T1000 (cell line): ENCODE measurements at places on chromosomes 3 and 15.

DNA sequence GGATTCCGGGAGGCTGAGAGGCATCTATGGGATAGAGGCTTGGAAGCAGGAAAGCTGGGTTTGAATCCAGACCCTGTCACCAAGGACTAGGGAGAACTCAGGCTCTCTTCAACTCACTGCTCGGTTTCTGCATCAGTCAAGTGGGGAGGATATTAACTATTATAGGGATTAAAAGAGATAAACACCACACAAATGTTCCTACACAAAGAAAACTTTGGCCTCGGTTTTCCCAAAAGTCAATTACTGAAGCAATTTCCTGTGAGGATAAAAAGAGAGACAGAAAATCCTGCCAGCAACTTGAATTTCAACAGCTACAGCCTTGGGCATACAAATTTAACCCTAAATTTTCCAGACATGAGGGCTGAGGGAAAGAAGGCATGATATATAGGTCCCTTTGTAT lies 36.0 kb downstream of the ITGB5 start:
- no peak for DNase-seq

GRCh38 chr3:37899101-37899707 lies 37.5 kb downstream of the CTDSPL start:
- no peak for DNase-seq

GRCh38 chr3:39531665-39532064 lies 64.2 kb downstream of the MOBP start:
- DNase-seq: no peak

DNA sequence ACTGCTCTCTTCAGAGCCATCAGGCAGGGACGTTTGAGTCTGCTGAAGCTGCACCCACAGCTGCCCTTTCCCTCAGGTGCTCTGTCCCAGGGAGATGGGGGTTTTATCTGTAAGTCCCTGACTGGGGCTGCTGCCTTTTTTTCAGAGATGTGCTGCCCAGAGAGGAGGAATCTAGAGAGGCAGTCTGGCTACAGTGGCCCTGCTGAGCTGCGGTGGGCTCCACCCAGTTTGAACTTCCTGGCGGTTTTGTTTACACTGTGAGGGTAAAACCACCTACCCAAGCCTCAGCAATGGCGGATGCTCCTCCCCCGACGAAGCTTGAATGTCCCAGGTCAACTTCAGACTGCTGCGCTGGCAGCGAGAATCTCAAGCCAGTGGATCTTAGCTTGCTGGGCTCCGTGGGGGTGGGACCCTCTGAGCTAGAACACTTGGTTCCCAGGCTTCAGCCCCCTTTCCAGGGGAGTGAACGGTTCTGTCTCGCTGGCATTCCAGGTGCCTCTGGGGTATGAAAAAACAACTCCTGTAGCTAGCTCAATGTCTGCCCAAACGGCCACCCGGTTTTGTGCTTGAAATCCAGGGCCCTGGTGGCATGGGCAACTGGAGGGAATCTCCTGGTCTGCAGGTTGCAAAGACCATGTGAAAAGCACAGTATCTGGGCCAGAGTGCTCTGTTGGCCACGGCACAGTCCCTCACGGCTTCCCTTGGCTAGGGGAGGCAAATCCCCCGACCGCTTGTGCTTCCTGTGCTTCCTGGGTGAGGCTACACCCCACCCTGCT lies 21.1 kb upstream of the ST6GAL1 start:
- no peak for DNase-seq

DNA sequence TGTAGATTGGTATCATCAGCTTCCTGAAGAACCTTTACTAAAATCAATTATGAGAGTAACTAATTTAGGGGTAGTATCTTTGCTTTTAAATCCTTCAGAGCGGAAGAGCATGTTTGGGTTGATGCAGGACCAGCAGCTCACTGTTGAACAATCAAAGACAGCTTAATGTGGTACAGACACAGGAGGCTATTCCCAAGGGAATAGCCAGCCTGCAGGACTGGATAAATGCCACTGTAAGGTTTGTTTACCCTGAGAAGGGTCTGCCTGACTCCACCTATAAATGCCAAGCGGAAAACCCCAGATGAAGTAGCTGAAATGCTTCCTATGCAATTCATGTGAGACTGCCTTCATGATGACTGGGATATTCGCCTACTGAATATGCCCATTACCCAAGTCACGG lies 16.0 kb upstream of the STAC start:
- no peak for DNase-seq

DNA sequence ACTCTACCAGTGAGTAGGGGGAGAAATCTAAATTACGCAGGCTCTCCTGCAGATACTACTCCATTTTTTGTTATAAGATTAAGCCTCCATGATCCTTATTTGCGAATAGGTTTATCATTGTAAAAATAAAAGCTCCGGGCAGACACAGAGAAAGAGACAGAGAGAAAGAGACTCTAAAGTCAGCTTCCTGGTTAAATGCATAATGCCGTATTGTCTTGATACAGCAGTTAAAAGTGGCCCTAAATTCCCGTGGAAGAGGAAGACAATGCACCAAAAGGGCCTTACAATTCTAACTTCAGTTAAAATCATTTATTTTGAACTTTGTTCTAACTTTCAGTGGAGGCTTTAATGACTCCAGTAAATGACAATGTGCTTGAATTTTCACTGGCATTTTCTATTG lies 98.3 kb downstream of the SLC9A9 start:
- no peak for DNase-seq

- DNase-seq: no peak
These were observed 744.7 kb downstream of the EPHA3 start for GRCh38 chr3:89851974-89852621.

DNA sequence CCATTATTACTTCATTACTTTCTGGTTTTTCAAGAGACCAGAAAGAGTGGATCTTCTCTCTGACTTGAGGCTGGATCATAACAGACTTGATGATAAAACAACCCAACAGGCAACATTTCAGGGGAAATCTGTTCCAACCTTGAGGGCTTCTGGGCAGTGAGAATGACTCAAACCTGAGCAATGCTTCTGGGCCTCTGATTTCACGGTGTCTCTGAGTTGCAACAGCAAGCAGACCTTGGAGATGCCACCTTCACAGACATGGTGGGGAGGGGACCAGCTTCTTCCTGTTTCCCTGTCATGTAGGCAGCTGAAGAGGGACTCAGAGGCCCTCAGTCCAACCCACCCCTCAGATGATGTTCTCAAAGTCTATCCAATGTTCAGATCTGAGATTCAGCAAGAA lies 104.0 kb downstream of the ABHD5 start:
- DNase-seq: no peak

DNA sequence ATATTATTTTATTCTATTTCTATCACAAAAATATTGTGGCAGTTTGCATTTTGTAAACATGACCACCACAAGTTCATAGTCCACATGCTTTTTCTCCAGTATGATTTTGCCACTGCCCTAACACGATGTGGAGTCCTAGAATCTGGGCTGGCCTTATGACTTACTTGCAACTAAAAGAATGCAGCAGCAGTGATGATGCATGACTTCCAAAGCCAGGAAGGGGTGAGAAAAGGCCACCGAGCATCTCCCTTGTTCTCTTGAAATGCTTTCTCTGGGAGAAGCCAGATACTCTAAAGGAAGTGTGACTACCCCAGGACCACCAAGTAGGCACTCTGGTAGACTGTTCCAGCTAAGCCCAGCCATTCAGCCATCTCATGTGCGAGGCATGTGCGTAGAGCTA lies 191.6 kb upstream of the MRPL3 start:
- DNase-seq: no peak

GRCh38 chr3:9730657-9731205 lies 804 bp upstream of the BRPF1 start:
- DNase-seq: no peak

- DNase-seq: no peak
These were observed 128.4 kb upstream of the ZBED2 start for GRCh38 chr3:111723293-111724215.

GRCh38 chr15:77988347-77989295 lies 88.9 kb downstream of the TBC1D2B start:
- DNase-seq: no peak

DNA sequence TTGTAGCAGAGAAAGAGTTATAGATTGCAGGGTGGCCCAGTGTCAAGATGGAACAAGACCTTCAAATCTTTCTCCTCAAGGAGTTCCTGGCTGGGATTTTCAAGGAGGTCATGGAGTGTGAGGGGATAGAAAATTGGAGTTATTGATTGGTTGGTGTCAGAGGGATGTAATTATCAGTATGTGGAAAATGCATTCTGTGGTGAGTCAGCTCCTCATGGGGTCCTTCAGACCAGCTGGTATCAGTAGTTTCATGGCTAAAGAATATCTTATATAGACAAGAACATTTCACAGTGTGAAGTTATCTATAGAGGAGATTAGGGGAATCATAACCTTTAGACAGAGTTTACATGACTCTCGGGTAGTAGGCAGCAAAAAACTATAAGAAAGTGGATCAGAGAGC lies 1114.0 kb upstream of the GBE1 start:
- DNase-seq: no peak

DNA sequence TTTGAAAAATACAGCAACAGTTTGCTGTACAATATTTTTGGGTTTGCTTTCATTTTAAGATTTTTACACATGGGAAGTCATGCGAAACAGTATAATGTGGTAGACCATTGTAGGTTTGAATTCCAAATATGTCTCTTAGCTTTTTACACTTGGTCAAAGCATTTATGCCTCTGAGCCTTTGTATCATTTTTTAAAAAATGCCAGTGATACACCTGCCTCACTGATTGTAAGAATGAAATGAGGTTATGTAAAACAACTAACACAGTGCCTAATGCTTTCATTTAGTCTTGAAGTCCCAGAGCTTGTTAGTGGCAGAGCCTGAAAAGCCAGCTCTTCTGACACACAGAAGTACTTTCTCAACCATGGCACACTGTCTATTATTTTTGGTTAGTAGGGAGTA lies 202.0 kb downstream of the UBE2E2 start:
- DNase-seq: no peak

- DNase-seq: no peak
These were observed 559.3 kb downstream of the MECOM start for GRCh38 chr3:169103951-169104941.

DNA sequence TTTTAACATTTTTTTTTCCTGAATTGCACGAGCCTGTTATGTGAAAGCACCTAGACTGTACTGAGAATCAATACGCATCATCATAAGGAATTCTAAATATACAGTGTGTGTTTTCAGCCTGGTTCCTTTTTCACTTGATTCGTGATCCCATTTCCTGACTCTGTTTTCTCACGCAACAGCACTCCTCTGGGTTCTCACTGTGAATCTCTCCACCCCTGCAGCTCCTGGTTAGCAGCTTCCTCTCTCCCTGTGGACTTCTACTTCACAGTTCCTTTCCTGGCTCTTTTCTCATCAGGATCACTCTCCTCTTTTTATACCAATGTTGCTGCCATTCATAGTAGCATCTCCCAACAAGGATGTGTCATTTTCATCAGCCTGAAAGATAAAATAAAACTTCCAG lies 297.2 kb downstream of the CADM2 start:
- DNase-seq: no peak

GRCh38 chr15:90006217-90007075 lies 5.3 kb downstream of the ZNF710 start:
- DNase-seq: no peak

GRCh38 chr15:25890529-25890928 lies 27.4 kb upstream of the ATP10A start:
- DNase-seq: no peak

GRCh38 chr3:58899953-58900298 lies 149.9 kb downstream of the CFAP20DC start:
- DNase-seq: no peak

DNA sequence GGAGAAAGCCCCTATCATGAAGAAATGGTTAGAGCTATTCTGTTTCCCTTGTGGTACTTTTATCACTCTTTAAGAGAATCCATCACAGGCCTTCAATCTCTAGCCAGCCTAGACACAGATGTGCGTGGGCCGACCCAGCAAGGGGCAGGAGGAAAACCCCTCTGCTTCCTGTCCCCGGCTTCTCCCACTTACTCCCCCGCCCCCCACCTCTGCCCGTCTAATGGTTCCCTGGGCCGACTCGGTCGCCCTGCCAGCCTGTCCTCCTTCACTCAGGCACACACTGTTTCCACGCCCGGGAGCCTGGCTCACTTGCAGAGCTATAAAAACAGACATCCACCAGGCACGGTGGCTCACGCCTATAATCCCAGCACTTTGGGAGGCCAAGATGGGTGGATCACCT lies 58.3 kb upstream of the TFRC start:
- DNase-seq: no peak

DNA sequence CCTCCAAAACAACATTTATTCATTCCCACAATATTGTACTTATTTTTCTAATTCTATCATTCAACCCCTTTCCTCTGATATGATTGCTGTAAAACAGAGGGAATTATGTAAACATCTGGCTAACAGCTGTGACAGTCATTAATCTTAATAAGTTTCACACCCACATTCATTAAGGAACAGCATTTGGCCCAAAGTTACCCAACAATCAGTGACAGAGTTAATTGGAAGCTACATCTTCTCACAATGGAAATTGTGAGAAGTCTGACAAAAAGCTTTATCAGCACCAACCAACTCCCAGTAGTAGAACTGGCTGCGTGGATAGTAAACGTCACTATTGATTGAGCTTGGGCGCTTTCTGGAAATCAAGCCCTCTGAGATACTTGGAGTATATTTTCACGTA lies 165.8 kb upstream of the SLC24A5 start:
- no peak for DNase-seq

GRCh38 chr3:117165601-117166051 lies 456.0 kb downstream of the TUSC7 start:
- no peak for DNase-seq

DNA sequence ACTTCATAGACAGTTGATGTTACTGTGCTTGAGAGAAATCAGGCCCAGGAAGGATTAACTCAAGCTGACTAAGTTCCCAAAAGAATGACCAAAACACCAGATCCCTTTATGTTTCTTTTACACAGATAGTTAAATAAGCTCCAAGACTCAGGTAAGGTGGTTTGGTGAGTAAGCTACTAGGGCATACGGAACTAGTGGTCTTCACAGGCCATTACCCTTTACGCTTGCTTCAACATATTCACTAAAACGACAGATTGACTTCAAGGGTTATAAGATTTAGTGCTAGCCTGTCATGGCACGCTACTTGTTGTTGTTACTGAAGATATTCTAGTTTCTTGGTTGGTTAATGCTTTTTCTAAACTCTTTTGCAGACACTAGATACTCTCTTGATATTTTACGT lies 369.3 kb downstream of the LPP start:
- no peak for DNase-seq

- no peak for DNase-seq
These were observed 16.6 kb upstream of the NIT2 start for GRCh38 chr3:100317912-100318311.

DNA sequence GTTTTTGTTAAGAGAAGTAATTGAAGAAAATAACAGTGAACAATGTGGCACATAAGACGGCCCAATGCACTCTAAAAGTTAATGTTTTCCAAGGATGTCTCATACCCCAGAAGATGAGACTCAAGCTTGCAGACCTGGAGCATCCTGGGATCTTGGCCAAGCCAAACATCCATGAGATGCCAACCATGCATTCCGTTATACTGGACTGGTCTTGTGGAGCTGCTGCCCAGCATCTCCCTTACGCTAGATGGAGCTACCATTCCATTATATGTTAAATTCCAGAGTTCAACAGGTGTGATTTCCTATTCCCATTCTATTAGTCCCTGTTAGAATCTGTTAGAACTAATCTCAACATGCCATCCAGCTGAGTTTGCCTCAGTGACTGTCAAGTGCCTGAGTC lies 181.8 kb downstream of the PDCD6IP start:
- DNase-seq: peak; percentile 8
